ENCODE measurements at places on chromosomes 4 and X. TPM values are rescaled to one million over a fixed set of nuclear protein-coding genes. Genes with fewer than 3 reads are reported as not detected.

The NLGN3 gene
- 0.60 TPM for polyA plus RNA-seq

GRCh38 chr4:172654457-172654856 lies 514.2 kb upstream of the GALNT7 start:
- no peak for DNase-seq

DNA sequence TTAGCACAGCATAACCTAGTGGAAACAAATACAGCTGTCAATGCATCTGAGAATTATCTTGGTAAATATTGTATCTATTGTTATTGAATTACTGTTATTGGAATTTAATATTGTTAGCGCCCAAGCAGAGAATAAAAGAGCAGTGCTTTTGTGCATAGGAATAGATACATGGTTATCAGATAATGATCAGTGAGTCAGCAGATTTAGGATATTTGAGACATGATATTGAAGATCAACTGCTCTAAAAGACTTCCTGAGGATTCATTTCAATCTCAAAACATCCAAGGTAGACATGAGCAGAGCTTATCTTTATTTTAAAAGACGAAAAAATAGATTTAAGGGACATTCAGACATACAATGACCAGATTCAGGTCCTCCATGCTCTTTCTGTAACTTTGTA lies 10.6 kb upstream of the H2AZ1 start:
- no peak for DNase-seq

DNA sequence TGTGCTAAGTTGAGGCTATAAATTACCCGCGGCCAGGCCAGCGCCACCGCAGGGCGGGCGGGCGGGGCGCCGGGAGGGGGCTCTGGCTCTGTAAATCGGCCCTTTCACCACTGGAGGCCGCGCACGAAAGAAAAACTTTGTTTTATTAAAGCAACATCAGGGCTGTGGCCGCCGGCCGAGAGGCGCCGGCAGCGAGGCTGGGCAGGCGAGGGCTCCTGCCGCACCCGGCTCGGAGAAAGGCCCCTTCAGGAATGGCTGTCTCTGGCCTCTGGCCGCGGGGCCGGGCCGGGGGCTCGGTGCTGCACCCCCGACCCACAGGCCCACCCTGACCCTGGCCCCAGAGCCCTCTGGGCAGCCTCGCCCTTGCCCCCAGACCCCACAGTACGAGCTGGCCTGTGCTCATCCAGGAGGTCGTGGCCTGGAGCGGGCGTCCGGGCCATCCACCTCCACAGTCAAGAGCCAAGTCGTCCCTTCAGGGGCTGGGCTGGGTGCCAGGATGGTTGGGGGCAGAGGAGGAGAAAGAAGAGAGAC lies 29.5 kb upstream of the FGFR3 start:
- no peak for DNase-seq

DNA sequence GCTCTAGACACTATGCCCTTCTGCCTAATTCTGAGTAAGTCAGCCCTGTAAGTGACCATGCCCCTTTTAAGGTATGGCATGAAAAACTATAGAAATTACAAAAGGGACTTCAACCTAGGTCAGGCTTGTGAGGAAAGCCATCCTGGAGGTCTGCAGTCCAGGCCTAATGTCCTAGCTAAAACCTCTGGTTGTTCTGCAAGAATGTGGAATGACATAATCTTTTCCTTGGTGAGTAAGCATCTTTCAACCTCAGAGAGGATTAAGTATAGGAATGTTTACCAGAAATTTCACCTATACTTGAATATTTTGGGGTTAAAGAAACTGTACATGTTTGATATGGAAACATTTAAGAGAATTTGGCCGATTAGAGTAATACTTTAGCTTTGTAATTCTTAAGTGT lies 23.8 kb upstream of the HPSE start:
- DNase-seq: peak; percentile 37

The ZNF185 gene
- polyA plus RNA-seq: 5.0 TPM

The CTSO gene
- polyA plus RNA-seq: 0.81 TPM

- no peak for DNase-seq
Observed at GRCh38 chr4:68606240-68606639, 30.1 kb upstream of the UGT2B17 start.

The HSFX2 gene
- 0.10 TPM for polyA plus RNA-seq

DNA sequence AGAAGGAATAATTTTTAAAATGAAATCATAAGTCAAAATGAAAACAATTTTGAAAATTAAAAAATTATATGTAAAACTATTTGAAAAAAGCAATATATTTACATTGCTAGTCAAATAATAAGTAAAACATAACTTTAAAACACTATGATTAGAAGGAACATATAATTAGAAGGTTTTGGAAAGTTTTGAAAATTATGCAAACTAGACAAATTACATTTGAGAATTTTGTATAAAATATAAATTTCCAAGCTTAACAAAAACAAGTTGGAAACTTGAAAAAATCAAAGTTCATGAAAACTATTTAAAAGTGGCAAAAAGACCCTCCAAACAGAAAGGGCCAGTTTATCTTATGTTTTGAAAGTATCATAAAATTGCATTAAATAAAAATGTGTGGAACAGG lies 67.6 kb upstream of the TLL1 start:
- DNase-seq: no peak

GRCh38 chrX:68652326-68653170 lies 5.1 kb downstream of the STARD8 start:
- peak; percentile 44 for DNase-seq

The PABPC4L gene
- polyA plus RNA-seq: 0.35 TPM

- no peak for DNase-seq
Observed at GRCh38 chr4:126986828-126987227, 645.9 kb upstream of the INTU start.

DNA sequence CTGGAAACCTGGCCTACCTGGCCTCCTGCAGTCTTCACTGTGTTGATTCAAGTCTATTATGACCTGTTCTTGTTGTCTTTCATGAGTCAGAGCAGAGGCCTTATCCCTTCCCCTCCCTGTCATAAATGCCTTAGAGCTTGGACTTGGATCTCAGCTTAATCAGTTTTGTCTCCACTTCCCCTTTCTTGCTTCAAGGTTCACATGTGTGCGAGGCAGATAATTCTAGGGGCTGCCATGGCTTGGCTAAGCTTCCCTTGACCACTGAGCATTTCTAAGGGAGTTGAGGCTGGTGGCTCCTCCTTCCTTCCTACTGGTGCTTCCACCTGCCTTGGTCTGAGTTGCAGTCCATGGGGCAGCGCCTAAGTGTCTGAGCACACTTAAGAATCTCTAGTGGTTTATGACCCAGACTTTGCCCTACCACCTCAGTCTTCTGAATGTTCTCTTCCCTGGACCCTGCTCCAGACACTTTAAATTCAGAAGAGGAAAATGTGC lies 1.7 kb upstream of the HEPH start:
- no peak for DNase-seq

- DNase-seq: no peak
Observed at GRCh38 chr4:12966726-12967125, 517.4 kb downstream of the RAB28 start.

The NRK gene
- not detected for polyA plus RNA-seq

DNA sequence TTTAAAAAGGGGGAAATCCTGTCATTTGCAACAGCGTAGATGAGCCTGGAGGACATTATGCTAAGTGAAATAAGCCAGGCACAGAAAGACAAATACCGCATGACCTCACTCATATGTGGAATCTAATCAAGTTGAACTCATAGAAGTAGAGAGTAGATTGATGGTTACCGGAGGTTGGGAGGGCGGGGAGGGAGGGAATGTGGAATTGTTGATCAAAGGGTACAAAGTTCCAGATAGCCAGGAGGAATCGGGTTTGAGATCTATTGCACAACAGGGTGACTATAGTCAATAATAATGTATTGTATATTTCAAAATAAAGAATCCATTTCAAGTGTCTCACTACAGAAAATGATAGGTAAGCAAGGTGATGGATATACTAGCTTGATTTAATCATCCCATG lies 393.2 kb downstream of the BCOR start:
- no peak for DNase-seq

DNA sequence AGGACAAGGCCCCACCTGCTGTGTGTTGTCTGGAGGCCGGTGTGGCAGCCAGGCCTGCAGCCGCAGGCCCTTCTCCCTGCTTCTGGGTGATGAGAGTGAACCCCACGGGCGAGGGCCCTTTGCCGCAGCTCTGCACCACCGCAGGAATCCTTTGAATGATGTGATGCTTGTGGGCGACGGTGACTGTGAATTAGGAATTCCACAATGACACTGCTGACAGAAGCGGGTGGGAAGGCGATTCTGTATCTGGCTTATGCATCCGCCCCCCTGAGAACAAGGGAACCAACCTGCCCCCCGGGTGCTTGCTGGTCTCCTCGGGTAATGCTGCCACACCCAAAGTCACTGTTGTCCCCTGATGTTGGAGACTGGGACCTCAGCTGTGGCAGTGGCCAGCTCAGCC lies 19.5 kb upstream of the MAN2B2 start:
- DNase-seq: no peak

GRCh38 chr4:174532445-174532844 lies 10.2 kb upstream of the HPGD start:
- no peak for DNase-seq

The PNMA5 gene
- polyA plus RNA-seq: not detected

The HPGDS gene
- polyA plus RNA-seq: not detected

All from A549 (cell line).